ENCODE measurements at places on chromosomes 2 and 18.

- no peak for DNase-seq
Observed at GRCh38 chr2:172607379-172607928, 51.6 kb downstream of the PDK1 start.

- DNase-seq: no peak
Observed at GRCh38 chr18:5646739-5647138, 102.9 kb upstream of the EPB41L3 start.

DNA sequence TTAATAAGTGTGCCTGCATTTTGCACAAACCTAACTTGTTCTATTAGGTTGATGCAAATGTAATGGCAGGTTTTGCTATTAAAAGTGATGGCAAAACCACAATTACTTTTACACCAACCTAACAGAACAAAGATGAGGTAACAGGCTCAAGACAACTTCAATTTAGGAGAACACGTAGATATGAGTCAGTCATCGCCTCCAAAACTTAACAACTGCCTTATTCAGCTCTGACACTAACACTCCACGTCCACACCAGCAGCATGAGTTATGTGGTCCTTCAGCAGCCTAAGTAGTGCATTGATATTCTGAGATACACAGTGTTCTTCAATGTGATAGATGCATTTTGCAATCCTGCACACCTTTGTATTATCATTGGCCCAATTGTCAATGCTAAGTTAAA lies 1175.1 kb upstream of the ACVR2A start:
- DNase-seq: no peak

DNA sequence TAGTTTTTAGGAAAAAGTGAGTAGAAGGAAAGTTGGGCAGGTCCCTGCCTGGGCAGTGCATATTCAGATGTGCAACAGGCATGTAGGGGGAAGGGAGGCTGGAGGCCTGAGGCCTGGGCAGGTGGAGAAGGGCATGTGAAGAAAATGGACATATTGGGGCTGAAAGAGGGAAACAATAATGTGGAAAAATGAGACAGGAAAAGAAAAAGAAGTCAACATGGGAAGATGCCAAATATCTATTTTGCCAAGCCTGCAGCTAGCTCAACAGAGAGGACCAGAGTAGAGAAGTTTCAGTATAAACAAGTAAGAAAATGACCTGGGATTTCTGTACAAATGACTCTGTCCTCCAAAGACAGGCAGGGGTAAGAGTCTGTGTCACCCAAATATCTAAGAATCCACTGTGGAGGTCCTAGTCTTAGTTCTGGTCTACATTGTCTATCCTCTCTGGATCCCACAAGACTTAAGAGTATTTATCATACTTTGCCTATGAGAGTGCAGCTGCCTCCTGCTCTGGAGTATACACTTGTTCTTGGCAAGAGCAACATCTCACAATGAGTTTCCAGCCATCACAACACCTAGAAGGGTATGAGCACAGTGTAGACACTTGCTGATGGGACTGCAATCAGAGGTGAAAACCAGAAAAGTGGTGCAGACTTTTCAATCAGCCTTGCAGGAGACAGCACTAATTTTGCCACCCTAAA lies 80.2 kb downstream of the CLHC1 start:
- no peak for DNase-seq

- DNase-seq: no peak
Observed at GRCh38 chr2:44817673-44818335, 123.7 kb upstream of the SIX3 start.

GRCh38 chr2:23791030-23791429 lies 135.9 kb downstream of the ATAD2B start:
- no peak for DNase-seq

- no peak for DNase-seq
Observed at GRCh38 chr2:64773461-64774118, 119.9 kb upstream of the SERTAD2 start.

GRCh38 chr2:102893870-102894269 lies 132.0 kb downstream of the TMEM182 start:
- no peak for DNase-seq

GRCh38 chr18:79581406-79581805 lies 98.2 kb upstream of the CTDP1 start:
- DNase-seq: no peak

DNA sequence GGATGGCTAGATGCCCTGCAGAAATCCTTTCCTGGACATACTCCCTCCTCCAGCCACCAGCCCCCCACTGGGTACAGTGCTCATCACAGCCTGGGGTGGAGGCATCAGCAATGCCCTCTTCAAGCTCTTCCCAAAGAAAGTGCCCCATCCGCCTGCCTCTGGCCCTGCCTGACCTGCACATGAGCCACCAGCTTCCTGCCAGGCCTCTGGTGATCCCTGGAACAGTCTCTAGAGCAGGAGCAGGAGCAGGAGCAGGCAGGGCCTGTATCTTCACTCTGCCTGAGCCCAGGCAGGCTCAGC lies 54.1 kb upstream of the CAB39 start:
- no peak for DNase-seq
